Myocyte (in vitro differentiated cells): ENCODE measurements at places on chromosomes 6 and 20.

DNA sequence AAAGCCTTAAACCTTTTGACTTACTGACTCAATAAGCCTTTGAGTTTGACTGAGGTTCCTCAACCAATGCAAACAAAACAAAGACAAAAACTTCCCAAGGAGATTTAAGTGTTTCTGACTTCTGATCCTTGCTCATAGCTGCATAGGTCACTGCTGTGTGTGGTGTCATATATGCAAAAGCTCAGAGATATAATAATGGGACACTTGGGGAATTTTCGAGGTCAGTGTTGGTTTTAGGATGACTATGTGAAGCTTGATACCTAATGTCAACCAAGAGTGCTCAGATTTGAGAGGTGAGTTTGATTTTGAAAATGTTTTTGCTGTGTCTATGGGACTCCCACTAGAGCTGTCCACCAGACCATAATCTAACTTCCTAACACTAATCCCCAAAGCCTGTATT, 26.2 kb downstream of the ZKSCAN8 start:
- DNase-seq: no peak

DNA sequence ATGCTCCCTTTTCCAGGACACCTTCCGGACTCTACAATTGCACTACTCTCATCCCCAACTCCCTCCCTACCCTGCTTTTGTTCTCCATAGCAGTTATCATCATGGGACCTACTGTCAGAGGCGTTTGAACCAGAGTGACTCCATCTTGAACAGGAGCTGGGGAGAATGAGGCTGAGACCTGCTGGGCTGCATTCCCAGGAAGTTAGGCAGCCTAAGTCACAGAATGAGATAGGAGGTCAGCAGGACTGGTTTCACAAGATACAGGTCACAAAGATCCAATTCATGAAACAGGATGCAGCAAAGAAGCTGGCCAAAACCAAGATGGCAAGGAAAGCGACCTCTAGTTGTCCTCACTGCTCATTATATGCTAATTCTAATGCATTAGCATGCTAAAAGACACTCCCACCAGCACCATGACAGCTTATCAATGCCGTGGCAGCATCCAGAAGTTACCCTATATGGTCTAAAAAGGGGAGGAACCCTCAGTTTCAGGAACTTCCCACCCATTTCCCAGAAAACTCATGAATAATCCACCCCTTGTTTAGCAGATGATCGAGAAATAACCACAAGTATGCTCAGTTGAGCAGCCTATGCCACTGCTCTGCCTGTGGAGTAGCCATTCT, 15.6 kb downstream of the SLC13A3 start:
- no peak for DNase-seq

DNA sequence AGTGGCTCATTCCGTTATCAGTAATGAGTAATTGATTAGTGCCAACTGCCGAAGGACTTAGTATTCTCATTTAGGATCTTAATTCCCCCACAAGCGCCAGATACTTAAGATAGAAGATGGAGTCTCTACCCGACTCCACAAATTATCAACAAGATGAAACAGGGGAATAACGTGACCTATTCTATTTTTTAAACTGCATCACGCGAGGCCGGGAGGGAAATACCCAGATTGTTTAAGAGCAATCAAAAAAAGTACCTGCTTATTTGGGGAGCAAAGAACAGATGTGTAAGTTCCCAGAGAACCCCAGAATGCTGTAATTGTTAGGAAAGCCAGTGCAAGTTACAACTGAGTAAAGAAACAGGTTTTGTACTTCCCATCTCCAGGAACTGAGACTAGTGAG, 1.1 kb upstream of the MAP3K5 start:
- no peak for DNase-seq

GRCh38 chr20:19885594-19885938, 127.5 kb downstream of the RIN2 start:
- no peak for DNase-seq

DNA sequence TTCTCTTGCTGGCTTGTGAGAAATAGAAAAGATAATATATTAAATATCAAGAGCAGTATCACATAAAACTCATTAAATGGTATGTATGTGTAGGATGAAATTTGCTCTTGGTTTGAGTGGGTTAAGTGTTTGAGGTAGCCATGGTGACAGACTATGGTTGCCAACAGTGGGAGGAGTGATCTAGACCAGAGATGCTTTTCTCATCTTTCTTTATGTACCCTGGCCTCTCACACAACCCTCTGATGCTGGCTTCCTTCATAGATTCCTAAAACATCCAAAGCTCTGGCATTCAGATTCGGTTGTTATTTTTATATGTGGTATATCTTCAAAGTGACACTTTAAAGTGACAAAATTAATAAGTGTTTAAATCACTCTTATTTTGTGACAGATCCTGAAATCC, 9.0 kb upstream of the MLIP start:
- no peak for DNase-seq

GRCh38 chr6:7236306-7237209, 76.4 kb downstream of the SSR1 start:
- DNase-seq: no peak

DNA sequence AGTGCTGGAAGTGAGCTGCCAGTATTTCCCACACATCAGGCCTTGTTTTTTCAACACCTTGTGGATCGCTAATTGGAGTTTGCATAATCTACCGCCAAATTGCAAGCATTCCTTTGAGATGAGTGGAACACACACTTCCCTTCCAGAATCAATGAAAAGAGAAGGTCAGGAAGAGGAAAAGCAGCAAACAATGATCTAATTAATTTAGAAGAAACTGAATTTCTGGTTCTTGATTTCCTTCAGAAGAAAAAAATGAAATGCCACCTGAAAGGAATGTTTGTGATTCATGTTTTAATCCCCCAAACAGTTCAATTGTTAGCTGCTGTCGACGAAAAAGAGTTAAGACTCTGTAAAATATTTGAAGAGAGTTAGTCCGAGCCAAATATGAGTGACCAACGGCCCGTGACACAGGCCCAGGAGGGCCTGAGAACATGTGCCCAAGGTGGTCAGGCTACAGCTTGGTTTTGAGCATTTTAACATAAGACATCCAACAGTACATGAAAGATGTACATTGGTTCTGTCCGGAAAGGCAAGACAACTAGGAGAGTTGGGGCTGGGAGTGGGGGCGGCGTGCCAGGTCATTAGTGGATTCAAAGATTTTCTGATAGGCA, 182.3 kb downstream of the MTFR2 start:
- no peak for DNase-seq

GRCh38 chr6:13404228-13404891, 76.0 kb upstream of the TBC1D7 start:
- peak; percentile 24 for DNase-seq

- DNase-seq: no peak
Observed at GRCh38 chr20:36126836-36127527, 27.6 kb upstream of the EPB41L1 start.

GRCh38 chr20:53258741-53259140, 286.6 kb downstream of the TSHZ2 start:
- no peak for DNase-seq

DNA sequence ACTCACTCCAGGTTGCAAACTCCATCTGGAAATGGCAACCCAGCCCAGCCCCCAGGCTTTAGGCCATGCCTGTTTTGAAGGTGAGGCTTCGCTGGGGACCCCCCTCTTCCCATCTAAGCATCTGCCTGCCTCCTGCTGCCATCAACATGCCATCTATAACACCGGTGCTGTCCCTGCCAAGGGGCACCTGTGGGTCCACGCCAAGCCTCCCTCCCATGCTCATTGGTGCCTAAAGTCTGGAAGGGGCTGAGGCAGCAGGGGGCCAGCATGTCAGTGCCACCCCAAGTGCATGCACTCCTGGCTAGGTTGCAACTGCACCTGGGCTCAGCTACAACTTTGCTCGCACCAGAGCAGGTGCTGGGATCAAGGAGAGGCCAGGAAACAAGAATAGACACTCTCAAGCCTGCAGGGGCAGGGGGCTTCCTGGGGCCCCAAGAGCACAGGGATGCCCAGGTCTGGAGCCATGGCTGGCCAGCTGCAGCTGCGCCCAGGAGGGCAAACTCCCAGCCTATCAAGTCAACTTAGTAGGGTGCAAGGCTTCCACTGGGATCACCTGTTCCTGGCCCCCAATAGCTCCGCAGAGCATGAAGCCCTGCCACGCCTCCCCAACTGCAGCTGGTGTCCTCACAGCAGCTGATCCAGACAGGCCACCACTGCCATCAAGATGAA, 151.3 kb upstream of the HSF2 start:
- no peak for DNase-seq

DNA sequence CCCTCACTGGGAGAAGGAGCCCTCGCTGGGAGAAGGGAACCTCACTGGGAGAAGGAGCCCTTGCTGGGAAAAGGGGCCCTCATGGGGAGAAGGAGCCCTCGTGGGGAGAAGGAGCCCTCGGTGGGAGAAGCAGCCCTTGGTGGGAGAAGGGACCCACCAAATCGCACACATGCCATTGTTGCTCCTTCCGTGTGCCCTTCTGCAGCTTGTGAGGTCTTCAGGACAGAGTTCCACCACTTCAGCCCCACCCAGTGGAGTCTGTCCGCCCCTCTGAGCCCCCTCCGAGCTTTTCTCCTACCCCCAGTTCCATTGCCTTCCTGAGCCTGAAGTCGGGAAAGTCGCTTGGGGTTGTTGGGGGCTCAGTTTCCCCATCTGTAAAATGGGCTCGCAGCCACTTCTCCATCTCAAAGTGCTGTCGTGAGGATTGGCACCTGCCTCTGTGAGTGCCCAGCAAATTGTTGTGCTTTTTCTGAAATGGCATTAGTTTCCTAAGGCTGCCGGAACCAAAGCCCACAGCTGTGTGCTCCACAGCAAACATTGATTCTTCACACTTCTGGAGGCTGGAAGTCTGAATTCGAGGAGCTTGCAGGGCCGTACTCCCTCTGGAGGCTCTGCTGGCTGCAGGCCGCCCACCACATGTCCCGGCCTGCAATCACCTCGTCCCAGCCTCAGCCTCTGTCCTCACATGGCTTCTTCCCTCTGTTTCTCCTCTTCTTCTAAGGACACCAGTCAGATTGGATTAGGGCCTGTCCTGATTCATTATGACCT, 124.7 kb upstream of the PMEPA1 start:
- no peak for DNase-seq

DNA sequence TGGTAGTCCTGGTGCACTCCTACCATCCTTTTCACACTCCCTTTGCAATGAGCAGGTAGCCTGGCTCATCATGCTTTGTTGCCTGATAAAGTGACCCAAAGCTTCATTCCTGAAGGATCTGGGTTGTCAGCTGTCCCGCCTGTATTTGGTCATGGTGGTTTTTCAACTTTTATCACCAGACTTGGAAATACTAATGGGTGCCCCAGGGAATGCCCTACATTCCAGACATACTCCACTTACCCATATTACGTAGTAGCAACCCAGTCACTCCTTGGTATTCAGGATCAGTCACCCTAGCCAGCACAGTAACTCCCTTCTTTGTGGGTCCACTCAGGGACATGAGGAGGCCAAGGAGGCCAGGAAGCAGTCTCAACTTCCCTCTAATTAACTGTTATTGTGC, 199.2 kb downstream of the MAFB start:
- peak; percentile 18 for DNase-seq

GRCh38 chr6:159677506-159678165, 15.4 kb downstream of the SOD2 start:
- DNase-seq: no peak

DNA sequence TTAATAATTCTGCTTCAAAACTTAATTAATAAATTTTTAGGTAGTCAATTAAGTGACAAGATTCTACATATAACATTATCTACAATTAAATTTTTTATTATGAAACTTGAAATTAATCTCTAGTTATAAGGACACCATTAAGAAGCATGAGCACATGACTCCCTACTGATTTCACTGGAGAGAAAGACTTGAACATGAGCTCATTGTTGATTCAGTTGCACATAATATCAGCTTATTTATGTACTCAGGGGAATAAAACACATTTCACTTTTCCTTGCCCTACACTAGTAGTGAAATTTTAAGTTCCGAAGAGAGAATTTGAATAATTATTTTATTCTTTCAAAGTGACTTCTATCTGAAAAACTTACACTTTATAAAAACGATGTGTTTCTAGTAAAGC, 370.2 kb upstream of the EPHA7 start:
- no peak for DNase-seq

- DNase-seq: no peak
Observed at GRCh38 chr6:79954849-79955248, 7.5 kb upstream of the ELOVL4 start.

DNA sequence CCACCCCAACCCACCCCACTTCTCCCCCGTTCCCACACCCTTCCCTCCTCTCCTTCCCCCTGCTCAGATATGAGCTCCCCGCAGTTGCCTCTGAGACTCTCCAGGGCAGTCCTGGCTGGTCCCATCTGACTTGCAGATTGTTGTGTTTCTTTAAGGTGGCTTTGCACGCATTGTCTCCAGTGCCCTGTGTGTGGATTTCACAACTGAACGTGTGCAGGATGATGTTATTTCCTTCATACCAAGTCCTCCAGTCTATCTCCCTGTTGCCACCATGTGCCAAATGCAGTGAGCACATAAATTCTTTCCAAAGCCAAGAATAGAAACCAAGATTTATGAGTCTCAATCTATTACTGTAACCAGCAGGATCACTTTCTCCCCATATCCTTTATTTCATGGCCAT, 79.1 kb downstream of the TMEM242 start:
- peak; percentile 72 for DNase-seq

- peak; percentile 55 for DNase-seq
Observed at GRCh38 chr6:56259234-56260077, 12.1 kb upstream of the COL21A1 start.

DNA sequence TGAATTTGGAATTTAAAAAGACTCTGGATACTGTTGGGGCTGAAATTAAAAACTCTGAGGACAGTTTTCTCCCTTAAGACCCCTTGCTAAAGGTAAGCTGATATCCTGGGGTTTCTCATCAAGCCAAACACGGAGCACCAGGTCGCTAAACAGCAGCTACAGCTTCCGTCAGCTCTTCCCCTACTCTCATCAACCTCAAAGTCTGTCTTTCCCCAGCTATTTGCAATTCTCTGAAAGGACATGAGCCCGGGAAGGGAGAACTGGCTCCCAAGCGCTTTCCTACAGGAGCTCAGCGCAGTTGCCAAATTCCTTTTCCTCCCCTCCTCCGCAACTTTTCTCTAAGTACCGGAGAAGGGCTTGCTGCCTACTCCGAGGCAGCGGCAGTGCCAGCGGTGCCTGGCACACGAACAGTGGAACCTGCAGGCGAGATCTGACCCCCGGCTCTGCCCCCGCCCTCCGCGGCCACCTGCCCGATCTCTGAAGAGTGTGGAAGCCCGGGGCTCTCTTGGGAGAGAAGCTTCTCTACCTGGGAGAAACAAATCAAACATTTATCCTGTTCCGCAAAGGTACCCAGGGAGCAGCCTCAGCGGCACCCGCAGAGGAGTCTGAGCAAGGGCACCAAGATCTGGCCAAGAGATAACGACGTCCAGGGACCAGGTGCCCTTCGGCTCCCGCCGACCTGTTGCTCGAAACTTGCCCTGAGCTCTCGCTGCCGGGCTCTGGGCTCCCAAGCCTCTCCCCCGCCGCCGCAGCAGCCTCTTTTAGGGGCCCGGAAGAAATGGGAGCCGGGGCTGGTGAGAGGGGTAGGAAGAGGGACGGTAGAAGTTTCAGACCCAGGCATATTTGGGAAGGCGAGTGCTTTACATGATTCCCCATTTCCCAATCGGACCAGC, 2.2 kb downstream of the CBLN4 start:
- no peak for DNase-seq

GRCh38 chr6:148415511-148416260, 73.0 kb downstream of the SASH1 start:
- no peak for DNase-seq

- DNase-seq: no peak
Observed at GRCh38 chr20:48975955-48976354, 54.4 kb downstream of the ARFGEF2 start.
